HFF-Myc (cell line): ENCODE measurements at places on chromosomes 4 and X.
A peak's percentile ranks its signal among the peaks of the same experiment; 100 is the strongest.

GRCh38 chr4:74997948-74998729, 65.2 kb downstream of the PARM1 start:
- no peak for DNase-seq

GRCh38 chrX:136768469-136769084, 12.2 kb downstream of the ARHGEF6 start:
- DNase-seq, result peak; percentile 52

DNA sequence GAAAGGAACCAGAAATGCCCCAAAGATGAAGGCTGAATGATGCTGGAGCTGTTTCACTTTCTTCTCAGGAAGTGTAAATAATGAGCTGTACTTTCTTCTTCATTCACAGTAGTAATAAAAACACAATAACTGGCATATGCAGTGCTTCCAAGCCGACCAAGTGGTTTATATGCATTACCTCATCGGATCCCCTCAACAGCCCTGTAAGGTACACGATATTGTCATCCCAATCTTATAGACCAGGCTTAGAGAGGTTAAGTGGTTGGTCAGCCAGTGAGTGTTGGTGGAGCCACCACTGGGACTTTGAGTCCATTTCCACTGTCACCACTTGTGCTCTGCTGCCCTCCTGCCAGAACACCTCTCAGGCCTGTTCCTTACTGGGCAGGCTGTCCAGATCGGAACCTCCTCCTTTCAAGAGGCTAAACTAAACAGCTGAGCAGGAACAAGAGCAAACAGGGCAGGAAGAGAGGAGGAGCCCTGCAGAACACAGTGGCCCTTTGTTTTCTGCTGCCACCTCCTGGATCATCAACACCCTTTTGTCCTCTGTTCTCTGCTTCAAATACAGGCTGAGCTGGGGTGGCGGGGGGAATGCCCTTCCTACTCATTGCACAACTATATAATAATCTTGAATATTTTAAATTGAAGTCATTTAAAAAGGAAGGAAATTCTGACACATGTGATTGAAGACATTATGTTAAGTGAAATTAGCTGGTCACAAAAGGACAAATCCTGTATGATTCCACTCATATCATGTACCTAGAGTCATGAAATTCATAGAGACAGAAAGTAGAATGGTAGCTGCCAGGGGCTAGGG, 112.5 kb upstream of the ATP6AP2 start:
- DNase-seq, result no peak

DNA sequence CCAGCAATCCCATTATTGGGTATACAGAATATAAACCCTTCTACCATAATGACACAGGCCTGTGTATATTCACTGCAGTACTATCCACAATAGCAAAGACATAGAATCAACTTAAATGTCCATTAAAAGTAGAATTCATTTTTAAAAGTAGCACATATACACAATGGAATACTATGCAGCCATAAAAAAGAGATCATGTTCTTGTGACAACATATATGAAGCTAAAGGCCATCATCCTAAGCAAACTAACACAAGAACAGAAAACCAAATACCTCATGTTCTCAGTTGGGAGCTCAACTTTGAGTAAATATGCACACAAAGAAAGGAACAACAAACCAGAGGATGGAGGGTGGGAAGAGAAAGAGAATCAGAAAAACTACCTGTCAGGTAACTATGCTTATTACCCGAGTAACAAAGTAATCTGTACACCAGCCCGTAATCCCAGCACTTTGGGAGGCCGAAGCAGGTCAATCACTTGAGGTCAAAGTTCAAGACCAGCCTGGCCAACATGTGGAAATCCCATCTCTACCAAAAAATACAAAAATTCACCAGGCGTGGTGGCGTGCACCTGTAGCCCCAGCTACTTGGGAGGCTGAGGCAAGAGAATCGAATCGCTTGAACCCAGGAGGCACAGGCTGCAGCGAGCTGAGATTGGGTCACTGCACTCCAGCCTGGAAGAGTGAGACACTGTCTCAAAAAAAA, 22.8 kb downstream of the DHX15 start:
- no peak for DNase-seq

GRCh38 chr4:142600952-142601351, 245.1 kb downstream of the INPP4B start:
- no peak for DNase-seq

DNA sequence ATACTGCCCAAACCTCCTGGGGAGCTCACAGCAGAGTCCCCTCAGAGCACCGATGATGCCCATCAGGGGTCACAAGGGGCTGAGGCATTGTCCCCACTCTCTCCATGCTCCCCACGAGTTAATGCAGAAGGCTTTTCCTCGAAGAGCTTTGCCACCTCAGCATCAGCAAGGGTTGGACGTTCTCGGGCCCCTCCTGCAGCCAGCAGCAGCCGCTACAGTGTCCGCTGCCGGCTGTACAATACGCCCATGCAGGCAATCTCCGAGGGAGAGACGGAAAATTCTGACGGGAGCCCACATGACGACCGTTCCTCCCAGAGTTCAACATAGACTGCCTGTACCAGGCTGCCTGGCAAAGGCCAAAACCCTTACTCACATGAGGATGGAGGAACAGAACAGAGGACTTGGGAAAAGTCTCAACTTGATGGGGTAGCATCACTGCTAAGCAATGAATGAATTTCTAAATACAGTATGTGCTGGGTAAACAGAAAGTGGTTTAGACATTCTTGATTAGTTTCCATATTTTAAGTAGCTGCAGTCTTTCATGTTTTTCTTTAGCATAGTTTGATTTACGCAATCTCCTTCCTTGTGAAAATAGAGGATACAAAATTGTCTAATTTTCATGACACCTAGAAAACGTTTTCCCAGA, 5.0 kb upstream of the SCML1 start:
- no peak for DNase-seq

GRCh38 chr4:180557348-180557747, 1685.9 kb upstream of the TENM3 start:
- DNase-seq, result no peak

DNA sequence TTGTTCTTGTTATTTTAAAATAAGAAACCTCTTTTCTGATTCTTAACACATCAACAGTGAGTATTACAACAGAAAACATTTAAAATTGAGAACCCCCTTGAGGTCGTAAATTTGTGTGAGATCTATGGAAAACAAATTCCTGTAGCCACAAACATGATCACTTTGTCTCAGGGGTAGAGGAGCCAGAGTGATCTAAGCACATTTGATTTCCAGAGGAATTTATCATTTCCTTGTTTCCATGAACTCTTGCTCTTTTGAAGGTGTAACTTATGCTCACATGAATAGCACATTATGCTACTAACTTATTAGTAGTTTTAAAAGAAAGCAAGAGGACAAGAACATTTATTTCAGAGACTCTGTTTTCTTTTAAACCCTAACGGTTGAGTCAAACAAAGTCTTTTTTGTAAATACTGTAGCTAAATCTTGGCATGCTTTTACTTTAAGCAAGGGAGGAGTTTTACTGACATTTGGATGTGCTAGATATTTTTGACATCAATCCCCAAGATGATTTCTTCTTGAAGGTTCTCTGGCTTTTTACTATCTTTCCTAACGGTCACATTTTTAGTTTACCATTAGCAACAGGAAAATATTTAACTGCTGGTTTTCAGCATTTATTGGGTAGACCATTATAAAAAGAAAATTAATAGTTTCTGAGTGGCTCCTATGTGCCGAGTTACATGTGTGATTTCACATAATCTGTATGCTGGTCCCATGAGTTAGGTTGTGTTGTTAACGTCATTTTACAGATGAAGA, 27.9 kb upstream of the ZCCHC12 start:
- no peak for DNase-seq

GRCh38 chr4:117489107-117489506, 403.7 kb upstream of the TRAM1L1 start:
- DNase-seq, result no peak
